Fibroblast of skin of right biceps (primary cell): ENCODE measurements at places on chromosomes 5 and 9.

GRCh38 chr9:4690144-4690543 is 10.8 kb downstream of the CDC37L1 start:
- DNase-seq: no peak

DNA sequence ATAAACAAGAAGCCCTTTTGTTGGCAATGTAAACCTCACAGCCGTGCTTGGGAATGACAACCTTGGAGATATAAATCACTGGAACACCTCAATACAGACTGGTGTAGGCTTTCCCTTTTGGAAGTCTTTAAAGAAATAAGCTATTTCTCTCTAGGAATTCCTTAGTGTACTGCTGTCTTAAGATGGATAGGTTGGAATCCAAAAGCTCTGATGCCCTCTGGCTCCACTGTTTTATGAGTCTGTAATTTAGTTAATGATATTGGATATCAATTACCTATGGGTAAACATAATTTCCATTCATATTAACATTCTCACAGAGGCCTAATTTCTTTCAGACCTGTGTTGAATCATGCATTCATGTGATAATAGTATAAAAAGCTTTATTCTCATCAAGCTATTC is 435.9 kb upstream of the MPDZ start:
- no peak for DNase-seq

DNA sequence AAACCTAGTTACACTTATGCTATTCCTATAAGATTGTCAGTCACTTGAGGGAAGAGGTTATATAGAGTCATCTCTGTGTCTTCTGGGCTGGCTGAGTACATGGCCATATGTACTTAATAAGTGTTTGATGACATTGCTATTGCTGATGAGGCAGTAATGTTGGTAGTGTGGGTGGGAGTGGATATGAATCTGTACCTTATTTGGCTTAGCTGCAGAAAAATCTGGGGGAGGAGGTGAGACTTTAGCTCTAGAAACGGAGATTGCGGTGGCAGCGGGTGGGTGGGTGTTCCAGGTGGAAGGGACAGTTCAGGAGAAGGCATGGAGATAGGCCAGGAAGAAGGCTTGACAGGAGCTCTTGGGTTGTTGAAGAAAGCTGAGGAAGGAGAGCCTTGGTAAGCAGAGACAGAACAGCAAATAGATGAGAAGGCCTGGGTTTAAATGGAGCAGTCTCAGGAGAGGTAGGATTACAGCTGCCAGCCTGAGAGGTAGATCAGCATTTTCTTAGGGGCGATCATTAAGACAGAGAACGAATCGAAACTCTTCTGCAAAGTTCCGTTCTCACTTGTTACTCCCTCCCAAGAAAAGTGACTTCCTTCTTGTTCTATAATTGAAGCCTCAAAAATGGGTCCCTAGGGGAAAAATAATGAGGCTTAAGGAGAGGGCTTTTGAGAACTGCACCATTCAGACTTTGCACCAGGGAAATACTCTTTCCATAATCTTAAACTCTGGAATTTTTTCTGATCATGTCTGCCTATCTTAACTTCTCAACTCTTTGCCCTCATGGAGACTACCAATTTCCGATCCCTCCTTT is 160.5 kb downstream of the UNC13B start:
- DNase-seq: no peak

- peak; percentile 39 for DNase-seq
Measured at GRCh38 chr5:141753971-141754713, 72.1 kb upstream of the ARAP3 start.

DNA sequence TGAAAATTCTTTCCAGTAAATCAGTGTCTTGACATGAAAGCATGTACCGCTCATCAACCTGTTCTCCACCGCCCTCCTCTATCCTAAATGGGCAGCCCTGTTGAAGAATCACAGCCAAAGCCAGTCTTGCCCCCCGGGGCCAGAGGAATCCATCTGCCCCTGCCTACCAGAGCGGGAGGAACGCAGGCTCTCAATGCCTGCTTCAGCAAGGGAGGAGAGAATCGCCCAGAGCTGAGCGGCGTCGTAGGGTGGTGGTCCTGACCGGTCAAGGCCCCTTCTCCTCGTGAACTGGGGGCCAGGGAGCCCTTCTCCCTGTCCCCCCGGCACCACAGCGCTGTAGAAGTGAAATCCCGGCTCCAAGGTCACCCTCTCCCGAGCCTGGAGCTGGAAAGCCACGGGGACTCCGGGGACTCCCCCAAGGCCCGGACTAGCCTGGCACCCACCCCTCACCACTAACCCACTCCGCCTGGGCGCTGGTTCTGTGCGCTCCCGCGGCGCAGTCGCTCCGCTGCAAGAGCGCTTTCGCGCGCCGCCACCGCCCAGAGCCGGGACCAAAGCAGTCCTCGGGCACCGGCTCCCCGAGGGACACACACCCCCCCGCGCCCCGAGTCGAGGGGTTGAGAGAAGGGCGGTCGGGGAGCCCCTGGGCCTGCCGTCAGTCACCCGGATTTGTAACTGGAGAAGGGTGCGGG is 718 bp upstream of the TMEM215 start:
- DNase-seq: no peak

GRCh38 chr9:5482194-5482593 is 28.1 kb upstream of the PDCD1LG2 start:
- DNase-seq: no peak

- no peak for DNase-seq
Measured at GRCh38 chr9:38690574-38690973, 29.4 kb downstream of the FAM240B start.

DNA sequence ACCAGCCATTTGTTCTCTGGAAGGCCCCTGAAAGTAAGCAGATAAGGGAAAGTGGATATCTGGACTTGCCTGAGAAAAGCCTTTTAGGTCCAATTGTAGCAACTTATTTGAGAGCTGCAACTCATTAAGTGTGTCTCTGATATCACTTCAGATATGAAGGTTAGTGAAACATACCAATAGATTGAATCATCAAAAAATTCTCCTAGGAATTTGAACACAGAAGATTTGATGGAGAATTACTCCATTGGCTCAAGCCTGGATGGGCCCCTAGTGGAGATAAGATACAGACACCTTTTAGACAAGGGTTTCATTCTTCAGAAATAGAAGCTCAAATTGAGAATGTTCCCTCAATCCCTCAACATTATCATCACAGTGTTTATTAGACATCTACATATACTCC is 356.7 kb downstream of the NDUFS4 start:
- peak; percentile 80 for DNase-seq

DNA sequence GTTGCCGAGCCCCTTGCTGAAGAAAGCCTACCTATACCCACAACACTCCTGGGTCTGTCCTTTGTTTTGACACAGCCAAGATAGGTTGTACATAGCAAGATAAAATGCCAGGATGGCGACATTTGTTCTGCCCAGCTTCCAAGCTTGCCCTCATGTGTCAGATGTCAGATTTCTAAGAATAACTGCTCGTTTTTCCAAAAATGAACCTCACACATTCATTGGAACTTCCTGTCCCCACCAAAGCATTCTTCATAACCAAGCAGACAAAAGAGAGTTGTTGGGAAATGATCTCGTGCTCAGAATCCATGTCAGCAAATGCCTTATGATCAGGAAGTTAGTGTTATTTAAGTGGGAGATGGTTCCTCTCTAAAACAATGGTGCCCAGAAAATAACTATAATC is 210.1 kb downstream of the ZNF608 start:
- DNase-seq: no peak

GRCh38 chr9:128807827-128808226 is 10.5 kb upstream of the ENDOG start:
- no peak for DNase-seq

DNA sequence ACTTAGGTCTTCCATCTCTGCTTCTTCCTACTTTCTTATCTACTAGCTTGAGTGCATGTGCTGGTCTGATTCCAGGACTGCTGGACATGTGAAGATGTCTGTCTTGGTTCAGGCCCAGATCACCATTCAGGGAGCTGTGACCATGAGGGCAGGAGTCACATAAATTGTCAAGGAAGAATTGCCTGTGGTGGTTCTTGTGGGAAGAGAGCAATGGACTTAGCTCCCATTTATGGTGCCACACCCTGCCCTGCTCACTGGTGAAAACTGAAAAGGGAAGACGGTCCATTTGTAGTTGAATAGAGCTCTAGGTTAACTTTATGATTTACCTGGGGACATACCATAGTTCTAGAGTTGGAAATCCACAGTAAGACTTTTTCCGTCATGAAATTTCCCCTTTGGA is 244.3 kb upstream of the ZNF608 start:
- no peak for DNase-seq

DNA sequence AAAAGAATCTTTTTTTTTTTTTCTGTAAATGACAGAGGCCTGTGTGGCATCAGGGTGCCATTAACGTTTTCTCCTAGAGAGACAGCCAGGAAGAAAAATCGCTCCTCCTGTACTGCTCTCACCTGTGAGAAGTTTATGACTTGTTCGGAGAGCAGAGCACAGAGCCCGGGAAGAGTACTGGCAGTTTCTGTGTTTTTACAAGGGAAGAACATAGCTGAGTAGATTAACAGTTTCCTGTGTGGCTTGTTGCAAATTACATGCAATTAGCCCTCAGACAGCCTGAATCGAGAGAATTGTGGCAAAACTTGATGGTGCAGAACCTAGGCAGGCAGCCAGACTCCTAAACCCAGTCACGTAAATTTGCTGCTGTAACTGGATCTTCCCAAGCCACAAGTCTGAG is 32.1 kb downstream of the PRKACG start:
- no peak for DNase-seq

DNA sequence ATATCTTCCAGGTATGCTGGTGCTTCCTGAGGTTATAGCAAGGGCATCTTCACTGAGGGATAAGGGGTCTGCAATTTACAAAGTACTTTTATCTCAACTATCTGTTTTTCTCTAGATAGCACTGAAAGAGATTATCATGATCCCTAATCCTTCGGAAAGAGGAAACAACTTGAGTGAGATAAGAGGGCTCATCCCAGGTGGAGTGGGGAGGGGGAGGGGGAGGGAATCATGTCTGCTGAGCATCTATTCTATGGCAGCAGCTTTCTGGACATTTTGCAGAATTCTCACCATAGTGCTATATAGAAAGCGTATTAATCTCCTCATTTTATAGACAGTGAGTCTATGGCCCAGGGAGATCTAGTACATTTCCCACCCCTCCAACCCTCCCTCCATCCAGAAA is 5.9 kb downstream of the TNFSF15 start:
- no peak for DNase-seq
